ENCODE measurements at places on chromosomes 4 and X.

GRCh38 chrX:11053351-11053750 lies 57.8 kb upstream of the HCCS start:
- no peak for DNase-seq

- DNase-seq, result no peak
Observed at GRCh38 chr4:89733946-89734345, 103.0 kb downstream of the SNCA start.

- no peak for DNase-seq
Observed at GRCh38 chr4:19195696-19196095, 1056.0 kb upstream of the SLIT2 start.

- no peak for DNase-seq
Observed at GRCh38 chr4:152785639-152786615, 6.2 kb downstream of the ARFIP1 start.

DNA sequence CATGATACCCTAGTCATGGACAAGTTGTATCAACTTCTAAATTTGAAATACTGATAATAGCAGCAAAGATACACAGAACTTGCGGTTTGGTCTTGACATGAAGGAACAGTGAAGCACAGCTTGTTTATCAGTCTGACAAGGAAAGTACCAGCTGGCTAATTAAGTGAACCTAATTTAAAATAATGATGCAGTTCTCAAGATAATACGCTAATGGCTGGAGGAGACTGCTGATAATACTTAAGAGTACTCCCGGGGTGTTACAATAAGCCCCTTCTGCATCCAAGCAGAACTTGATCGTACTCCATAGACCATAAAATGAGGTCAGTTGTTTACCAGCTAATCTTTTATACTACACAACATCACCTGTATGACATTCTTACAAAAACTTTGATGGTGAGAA lies 697.5 kb downstream of the FSTL5 start:
- no peak for DNase-seq

DNA sequence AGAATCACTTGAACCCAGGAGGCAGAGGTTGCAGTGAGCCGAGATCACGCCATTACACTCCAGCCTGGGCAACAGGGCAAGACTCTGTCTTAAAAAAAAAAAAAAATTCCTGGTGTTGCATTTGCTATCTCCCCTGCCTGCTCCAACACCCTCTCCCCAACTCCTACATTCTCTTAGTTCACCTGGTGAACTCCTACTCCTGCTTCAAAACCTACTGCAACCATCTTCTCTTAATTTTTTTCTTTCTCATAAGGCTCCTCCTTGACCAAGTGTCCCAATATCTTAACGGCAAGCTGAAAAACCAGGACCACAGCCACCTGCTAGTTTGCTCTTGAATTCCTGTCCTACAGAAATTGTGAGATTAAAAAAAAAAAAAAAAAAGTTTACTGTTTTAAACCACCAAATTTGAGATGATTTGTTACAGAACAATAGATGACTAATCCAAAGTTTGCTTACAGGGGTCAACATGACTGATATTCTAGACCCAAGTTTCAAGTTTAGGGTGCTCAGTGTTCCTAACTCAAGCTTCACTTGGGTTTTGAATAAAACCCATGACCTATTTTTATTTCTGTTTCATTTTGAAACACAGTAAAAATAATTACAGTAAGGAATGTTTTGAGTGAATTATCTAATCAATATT lies 13.1 kb upstream of the ANXA5 start:
- DNase-seq, result no peak

GRCh38 chr4:26127851-26128337 lies 192.9 kb upstream of the RBPJ start:
- no peak for DNase-seq

DNA sequence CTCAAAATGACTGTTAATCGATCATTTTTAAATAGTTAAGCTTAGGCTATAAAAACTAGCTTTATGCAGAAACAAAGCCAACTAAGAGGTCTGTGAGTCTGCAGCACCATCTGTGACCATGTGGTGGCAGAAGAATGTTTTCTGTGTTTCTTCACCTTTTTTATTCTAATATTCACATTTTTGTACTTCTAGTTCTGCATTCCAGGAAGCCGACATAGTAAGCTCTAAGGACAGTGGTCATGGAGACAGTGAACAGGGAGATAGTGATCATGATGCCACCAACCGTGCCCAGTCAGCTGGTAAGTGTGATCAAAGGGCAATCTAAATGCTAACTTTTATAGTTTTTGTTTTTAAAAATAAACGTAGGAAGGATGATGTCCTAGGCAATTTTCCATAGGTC lies 5.6 kb downstream of the PCDH10 start:
- no peak for DNase-seq

DNA sequence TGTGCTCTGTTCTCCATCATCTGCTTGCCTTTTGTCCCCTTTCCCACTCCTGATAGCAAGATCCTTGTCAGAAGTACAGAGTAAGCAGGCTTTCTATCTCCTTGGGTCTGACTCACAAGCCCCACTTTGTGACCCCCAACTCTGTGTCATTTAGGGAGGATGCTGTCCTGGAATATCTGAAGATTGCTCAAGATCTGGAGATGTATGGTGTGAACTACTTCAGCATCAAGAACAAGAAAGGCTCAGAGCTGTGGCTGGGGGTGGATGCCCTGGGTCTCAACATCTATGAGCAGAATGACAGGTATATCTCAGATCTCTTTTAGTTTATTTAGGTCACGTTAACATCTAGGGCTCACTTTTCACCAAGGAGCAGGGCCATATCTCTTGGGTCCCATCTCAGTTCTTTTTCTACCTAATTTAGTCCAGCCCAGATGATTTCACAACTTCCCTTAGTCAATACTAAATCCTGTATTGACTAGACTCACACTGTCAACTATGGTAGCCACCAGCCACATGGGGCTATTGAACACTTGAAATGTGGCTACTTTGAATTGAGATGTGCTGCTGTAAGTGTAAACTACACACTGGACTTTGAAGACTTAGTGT lies 64.3 kb downstream of the MSN start:
- no peak for DNase-seq

DNA sequence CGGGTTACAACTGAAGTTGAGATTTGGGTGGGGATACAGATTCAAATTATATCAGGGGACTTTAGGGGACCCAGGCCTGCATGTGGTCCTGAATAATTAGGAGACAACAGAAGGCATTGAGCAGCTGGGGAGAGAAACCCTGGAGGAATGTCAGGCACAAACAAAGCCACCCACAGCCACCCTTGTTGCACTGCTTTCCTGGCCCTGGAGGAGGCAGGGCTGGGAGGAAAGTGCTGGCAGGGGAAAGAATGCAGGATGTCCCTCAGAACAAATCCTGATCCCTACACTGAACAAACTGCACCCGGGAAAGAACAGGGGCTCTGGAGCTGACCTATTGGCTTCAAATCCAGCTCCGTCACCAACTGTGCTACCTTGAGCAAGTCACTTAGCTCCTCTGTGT lies 214.1 kb upstream of the ATP6AP2 start:
- no peak for DNase-seq

- DNase-seq, result no peak
Observed at GRCh38 chr4:4866866-4867374, 7.5 kb downstream of the MSX1 start.

GRCh38 chr4:153683763-153684181 lies 308 bp upstream of the TLR2 start:
- DNase-seq, result no peak

DNA sequence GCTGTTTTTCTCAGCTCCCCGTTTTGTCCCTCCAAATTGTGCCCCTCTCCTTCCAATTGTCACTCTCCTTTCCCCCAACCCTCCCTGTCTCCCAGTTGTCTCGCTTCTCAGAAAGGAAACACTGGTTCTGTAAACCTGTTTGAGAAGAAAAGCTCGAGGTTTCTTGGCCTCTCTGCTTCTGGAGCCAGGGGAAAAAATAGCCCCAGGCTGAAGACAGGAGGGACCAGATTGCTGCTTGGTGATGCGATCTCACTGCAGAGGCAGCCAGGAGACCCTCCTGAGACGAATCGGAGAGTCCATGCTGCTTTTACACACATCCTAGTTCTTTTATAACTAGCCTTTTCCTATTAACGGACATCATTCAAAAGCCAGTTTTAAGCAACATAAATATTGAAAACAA lies 21.2 kb downstream of the TRIML1 start:
- DNase-seq, result no peak

- DNase-seq, result no peak
Observed at GRCh38 chr4:24796620-24797019, 1.2 kb downstream of the SOD3 start.

DNA sequence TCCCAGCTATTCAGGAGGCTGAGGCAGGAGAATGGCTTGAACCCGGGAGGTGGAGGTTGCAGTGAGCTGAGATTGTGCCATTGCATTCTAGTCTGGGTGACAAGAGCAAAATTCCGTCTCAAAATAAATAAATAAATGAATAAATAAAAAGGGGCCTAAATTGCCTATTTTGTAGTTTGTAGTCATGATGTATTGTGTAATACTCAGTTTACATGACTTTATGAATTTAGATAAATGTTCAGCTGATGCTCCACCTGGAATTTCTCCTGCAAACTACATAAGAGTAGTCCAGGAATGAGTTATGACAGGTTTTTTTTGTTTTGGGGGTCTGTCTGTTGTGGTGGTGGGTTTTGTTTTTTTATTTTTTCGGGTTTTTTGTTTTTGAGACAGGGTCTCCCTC lies 31.1 kb downstream of the RBMX start:
- no peak for DNase-seq

GRCh38 chr4:185344743-185345538 lies 50.8 kb downstream of the LRP2BP start:
- no peak for DNase-seq

- no peak for DNase-seq
Observed at GRCh38 chrX:1411326-1411725, 19.4 kb upstream of the SLC25A6 start.

GRCh38 chrX:49166914-49167739 lies 4.6 kb downstream of the MAGIX start:
- peak; percentile 80 for DNase-seq

DNA sequence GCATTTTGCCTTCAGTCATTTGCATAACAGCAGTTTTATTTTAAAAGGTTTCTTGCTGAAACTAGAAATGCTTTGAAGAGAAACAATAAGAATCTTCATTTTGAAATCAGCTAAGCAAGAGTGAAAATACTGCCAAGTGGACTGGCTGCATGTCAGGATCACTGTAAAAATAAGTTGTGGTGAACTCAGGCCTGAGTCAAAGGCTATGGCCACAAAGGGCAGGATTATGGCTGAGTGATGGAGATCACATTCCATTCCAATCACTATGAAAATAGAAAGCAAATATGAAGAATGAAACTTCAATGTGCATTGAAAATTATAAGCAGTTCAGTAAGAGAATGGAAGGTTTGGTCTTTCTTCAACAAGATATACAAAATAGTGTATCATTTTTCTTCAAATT lies 224.5 kb downstream of the PCDH18 start:
- peak; percentile 26 for DNase-seq

DNA sequence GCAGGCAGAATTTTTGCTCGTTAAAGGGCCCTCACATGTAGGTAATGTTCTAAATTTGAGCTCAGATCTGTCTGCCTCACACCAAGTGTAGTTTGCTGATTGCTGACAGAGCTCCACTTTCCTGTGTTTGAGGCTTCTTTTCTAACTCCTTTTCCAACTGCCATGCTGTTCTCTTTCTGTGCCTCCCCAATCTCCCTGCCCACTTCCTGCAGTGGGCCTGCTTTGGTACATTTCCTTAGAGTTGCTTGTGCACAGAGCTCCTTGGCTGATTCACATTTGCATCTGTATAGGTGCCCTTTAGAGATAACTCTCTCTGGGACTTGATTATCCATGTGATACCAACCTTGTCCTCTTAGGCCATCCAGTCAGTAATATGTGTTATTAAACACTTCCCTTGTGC lies 4.5 kb downstream of the MED28 start:
- DNase-seq, result no peak

DNA sequence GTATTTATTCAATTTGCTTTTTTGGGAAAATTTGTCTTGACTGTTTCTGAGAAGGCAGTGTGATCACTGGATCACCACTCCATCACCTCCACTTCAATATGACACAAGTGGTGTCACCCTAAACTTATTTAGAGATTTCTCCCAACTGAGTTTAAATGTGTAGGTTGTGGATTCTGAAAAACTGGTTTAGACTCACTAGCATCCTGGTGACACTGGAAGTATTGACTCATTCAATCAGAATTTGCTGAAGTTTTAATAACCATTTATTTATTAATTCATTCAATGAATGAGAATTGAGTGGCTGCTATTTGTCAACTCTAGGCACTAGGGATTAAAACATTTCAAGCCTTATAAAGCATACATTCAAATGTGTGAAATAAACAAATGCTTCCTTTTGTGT lies 819.1 kb upstream of the EPHA5 start:
- DNase-seq, result no peak

DNA sequence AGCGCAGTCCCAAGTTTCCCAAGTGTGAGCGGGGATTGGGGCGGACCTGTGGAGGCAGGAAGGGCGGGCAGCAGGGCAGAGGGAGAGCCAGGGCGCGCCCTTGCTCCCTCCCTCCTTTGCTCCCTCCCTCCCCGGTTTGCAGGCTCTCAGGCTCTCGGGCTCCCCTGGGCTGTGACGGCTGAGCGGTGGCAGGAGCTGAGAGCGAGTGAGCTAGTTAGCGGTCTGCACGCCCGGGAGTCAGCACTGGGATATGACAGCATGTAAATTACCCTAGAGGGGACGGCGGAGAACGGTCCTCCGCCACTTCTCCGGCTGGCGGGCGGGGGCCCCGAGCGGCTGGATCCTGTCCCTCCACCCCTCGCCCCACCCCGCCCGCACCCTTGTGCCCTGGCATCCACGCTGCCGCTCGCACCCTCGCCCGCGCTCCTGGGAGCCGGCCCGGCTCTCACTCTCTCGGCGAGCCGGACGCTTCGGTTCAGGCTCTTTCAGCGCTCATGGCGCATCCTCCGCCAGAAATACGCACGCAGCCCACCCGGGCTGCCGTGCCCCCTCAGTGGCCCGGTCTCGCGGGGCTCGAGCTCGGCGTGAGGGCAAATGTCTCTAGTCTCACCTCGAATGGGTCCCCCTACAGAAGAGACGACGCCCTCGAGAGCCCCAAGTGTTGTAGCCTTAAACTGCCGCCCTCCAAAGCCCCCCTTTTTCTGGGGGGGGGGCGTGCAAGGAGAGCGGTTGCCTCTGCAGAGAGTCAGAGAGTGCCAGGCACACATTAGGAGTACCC lies at the start of gene TSC22D3:
Gene TSC22D3, minus strand, starts transcription at position 54 of the 778 bp plus-strand sequence. CDS start 368 bp downstream, outside the sequence.
- DNase-seq, result peak; percentile 82

DNA sequence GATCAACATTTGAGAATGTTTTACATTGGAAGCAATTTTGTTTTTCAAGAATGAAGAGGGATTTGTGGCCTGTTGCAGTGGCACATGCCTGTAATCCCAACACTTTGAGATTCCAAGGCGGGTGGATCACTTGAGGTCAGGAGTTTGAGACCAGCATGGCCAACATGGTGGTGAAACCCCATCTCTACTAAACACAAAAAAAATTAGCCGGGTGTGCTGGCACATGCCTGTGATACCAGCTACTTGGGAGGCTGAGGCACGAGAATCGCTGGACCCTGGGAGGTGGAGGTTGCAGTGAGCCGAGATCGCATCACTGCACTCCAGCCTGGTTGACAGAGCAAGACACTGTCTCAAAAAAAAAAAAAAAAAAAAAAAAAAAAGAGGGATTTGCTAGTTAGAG lies 127.8 kb downstream of the RPA4 start:
- no peak for DNase-seq

GRCh38 chr4:24765376-24765988 lies 29.9 kb upstream of the SOD3 start:
- DNase-seq, result no peak
